ENCODE measurements at places on chromosomes 5 and 9. TPM values are rescaled to one million over a fixed set of nuclear protein-coding genes. Genes with fewer than 3 reads are reported as not detected.

Gene KIAA1958
- 5.1 TPM for total RNA-seq

Gene CARTPT
- total RNA-seq: not detected

Gene CACNA1B
- not detected for total RNA-seq

Gene MELK
- 2.6 TPM for total RNA-seq

Gene ADGRD2
- not detected for total RNA-seq

Gene FOXD4L5
- total RNA-seq: 0.48 TPM

Gene FBN2
- 0.56 TPM for total RNA-seq

Gene TRPM3
- total RNA-seq: 1.9 TPM

Gene C9
- total RNA-seq: 0.12 TPM

Gene SLC6A18
- total RNA-seq: not detected

Gene LHX3
- not detected for total RNA-seq

Gene DRD1
- total RNA-seq: 0.32 TPM

Gene NEK6
- total RNA-seq: 28.4 TPM

Gene TAS2R1
- not detected for total RNA-seq

Gene ADGRV1
- 0.56 TPM for total RNA-seq

Gene CNTNAP3
- 7.7 TPM for total RNA-seq

Gene OR1J4
- not detected for total RNA-seq

Gene ZNF608
- 17.9 TPM for total RNA-seq

- no peak for DNase-seq
Observed at GRCh38 chr5:147507480-147508126, 2.3 kb downstream of the DPYSL3 start.

DNA sequence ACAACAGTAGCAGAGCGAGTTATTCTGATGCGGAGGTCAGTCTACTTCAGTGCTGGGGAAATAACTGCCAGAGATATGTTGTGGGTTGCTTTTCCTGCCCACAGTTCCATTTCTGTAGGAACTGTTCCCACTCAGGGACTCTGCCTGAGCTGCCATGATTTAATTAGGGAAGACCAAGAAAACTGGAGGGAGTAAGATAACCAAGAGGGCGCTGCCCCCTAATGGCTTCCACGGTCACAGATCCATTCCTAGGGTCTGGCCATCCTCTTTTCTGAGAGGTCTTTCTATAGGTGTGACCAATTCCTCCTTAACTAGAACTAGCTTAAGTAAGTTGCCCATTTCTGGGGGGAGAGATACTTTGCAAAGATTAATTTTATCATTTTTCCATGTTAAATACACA lies 125.9 kb downstream of the APBA1 start:
- DNase-seq: no peak

DNA sequence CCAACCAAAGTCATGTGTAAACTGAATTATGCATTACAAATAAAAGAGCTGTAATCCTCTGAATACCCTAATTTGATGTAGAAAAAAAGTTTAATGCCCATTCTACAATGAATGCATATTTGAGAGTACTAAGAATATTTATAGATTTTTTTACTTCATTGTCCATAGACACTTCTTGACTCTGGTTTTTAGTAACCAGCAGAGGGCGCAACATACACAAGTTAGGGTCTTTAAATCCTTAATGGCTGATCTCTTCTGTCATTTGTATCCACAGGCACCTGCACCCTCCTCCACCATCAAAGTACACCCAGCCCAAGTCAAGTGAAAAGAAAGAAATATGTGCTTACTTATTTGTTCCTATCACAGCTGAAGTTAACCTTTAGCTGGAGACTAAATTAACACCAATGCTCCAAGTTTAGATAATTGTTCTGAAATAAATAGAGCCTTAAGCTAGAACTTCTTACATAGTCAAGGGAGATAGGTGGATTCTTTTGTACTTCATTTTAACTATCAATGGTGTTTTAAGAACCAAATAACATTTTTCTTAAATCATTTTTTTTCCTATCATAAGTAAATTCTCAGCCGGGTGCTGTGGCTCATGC lies 524.2 kb upstream of the DAB2 start:
- DNase-seq: peak; percentile 42

GRCh38 chr5:322942-323879 lies 1.7 kb downstream of the AHRR start:
- DNase-seq: no peak

DNA sequence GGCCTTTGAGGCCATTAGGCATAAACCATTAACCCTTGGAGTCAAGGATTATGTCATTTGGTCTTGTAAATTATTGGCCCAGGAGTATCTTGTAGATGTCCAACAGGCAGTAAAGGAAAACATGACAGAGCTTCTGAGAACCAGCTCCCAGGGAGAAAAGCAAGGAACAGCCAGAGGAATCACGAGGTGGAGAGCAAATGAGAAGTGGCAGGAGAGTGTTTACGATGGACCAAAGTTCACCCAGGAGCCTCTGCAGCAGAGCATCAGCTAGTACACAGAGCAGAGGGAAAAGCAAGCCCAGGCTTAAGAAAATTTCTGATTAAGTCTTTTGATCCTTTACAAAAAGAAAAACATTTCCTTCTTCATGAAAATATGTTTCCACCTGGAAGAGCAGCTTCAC lies 206.2 kb downstream of the NDUFS4 start:
- no peak for DNase-seq

GRCh38 chr9:5994493-5994892 lies 20.9 kb downstream of the RANBP6 start:
- no peak for DNase-seq

DNA sequence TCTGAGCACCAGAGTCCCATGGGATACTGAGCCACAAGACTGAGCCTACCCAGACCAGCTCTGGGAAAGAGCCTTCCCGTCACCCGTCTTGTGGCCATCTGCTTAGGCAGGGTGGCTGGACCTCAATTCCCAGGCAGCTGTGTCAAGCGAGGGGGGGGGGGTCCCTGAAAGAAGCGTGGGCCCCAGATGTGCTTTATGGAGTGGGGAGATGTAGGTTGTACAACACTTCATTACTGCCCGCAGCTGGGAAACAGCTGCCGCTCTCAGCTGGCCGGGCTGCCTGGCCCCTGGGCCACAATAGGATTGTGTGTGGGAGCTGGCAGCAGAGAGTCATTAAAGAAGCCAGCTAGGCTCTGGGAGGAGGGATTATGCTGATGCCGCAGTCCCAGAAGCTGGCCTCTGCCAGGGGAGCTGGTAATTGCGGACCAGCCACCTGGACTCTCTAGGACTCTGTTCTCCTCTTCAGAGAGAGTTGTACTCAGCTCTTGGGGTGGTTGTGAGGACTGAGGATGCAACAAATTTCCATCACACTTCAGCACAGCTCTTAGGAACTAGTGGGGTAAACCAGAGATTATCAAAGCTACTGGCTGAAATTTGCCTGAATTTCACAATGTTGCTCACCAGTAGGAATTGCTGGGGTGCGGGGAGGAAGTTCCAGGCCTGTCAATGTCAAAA lies 145.4 kb downstream of the GADD45G start:
- DNase-seq: no peak

GRCh38 chr5:137056676-137057075 lies 442.4 kb downstream of the SPOCK1 start:
- no peak for DNase-seq

- no peak for DNase-seq
Observed at GRCh38 chr5:136090319-136090718, 42.3 kb upstream of the SMAD5 start.

DNA sequence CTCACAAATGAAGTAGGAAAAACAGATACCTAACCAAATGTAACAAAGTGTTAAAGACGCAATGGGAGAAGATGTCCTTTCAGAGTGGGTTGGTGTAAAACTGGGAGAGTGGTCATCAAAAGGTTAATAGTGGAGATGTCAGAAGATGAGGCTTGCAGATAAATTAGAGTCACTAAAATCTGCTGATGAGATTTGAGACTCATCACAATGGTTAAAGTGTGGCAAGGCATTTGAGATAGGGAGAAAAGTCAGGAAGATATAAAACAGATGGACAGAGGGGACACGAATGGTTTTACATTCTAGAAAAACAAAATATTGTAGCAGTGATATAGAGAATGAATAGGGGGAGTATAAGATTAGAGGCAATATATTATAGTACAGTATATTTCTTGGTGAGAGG lies 406.0 kb upstream of the SEMA6A start:
- no peak for DNase-seq

GRCh38 chr5:80165452-80165851 lies 90.4 kb downstream of the SERINC5 start:
- no peak for DNase-seq

GRCh38 chr5:73596705-73597328 lies 29.2 kb upstream of the ARHGEF28 start:
- DNase-seq: no peak

DNA sequence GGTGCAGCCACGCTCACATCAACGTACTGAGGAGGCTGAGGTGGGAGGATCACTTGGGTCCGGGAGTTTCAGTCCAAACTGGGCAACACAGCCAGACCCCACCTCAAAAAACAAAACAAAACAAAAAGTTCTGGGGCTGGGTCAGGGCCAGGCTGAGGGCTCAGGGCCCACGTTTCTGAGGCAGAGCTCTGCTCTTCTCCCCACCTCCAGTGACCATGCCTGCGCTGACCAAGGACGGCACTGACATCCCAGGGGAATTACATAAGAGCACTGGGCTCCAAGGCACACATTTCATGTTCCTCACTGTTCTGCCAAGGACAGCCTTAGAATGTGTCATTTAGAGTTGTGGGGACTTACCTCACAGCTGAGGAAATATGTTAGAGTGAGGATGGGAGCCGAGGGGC lies 40.4 kb upstream of the TESK1 start:
- no peak for DNase-seq

- DNase-seq: no peak
Observed at GRCh38 chr5:81417052-81417451, 23.1 kb upstream of the ACOT12 start.

DNA sequence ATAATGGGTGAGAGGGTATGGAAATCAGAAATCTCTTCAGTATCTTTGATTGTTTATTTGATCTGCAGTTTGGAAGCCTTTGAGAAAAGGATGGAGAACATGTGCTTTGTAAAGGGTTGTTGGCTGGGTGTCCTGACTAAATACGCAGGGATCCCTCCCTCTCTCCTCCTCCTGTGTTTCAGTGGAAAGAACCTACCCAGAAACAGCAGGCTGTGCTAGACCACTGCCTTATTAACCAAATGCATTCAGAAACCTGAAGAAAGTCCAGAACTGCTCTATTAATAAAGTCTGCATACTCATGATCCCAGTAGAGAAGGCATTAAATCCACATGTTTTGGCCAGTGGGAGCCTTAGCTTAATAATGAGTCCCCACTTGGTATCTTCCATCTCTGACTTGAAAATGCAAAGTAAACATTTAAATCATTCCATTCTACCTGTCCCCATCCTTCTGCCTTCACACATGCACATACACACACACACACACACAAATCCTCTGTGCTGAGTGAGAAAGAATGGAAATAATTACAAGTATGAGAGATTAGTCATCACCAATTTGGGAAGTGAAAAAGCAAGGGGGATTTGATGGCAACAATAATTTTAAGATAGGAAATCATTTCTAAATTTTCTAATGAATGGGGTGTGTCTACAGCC lies 10.0 kb upstream of the LECT2 start:
- no peak for DNase-seq

GRCh38 chr5:171830686-171831085 lies 45.1 kb downstream of the SMIM23 start:
- no peak for DNase-seq

DNA sequence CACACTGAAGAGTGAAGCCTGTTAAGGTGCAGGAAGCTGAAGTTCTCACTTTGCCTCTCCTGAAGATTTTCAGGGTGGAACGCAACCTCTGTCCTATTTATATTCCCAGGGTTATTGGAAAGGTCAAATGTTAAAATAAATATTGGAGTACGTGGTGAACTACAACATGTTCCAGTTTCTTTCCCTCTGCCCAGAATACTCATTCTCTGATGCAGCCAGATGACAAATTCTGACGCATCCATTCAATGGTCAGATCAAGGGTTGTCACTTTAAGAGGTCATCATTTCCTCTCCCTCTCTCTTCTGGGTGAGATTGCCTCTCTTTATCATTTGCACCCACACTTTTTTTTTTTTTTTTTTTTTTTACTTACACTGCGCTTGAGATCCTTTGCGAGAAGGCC lies 277.1 kb downstream of the BRINP1 start:
- DNase-seq: no peak

GRCh38 chr5:159735036-159735435 lies 181.2 kb upstream of the ADRA1B start:
- DNase-seq: no peak

- DNase-seq: no peak
Observed at GRCh38 chr5:174529925-174530681, 194.3 kb upstream of the MSX2 start.

DNA sequence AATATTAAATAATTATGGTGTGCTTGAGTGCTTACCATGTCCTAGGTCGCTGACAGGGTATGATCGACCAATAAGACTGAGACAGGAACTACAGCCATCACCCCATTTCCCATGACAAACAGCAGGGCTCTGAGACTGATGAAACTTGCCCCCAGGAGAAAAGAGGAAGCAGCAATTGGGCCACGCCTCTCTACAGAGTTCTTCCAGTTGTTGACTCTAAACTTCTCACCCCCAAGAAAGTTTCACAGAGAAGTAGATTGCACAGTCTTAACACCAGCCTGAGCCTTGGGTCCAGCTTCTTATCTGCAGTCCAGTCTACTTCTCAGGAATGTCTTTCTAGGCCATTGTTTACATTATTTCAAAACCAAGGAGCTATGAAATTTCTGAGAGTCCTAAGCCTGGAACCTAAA lies 182.2 kb upstream of the ANKRD55 start:
- no peak for DNase-seq

GRCh38 chr5:164137095-164137494 lies 631.7 kb downstream of the MAT2B start:
- DNase-seq: no peak

DNA sequence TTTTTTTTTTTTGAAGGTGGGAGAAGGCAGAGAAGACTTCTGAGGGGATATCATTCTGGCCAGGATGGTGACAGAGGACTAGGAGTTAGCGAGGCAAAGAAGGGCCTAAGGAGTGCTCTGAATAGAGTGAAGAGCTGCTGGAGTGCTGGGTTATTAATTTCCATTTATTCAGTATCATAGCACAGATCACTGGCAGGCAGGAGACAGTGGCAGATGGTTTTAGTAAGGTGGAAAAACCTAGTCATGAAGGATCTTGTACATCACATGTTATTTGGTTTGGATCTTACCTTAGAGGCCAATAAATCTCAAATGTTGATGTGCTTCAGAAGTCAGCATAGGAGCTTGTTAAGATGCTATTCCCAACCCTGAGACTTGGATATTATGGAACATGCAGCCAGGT lies 165.5 kb downstream of the TTLL11 start:
- DNase-seq: no peak

GRCh38 chr5:9712506-9712905 lies 82.4 kb upstream of the TAS2R1 start:
- DNase-seq: no peak

DNA sequence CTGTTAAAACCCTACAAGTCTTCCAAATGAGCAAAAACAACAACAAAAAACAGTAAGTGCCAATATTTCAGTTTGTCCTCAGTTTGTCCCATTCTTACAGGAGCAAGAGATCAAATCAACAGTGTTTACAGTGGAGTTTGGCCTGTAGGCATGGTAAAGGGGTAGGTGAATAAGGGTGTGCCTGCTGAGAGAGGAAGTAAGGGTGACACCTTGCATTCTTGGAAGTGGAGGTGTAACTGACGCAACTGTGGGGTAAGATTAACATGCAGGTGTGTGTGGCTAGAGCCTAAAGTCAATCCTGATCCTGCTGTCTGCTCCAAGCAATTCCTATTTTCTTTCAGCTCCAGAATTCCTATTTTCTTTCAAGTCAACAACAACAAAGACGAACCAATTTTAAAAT lies 43.4 kb downstream of the PFDN1 start:
- no peak for DNase-seq

GRCh38 chr9:1747417-1747967 lies 267.7 kb upstream of the SMARCA2 start:
- DNase-seq: no peak

- no peak for DNase-seq
Observed at GRCh38 chr9:136604823-136605525, 57.7 kb upstream of the EGFL7 start.

- no peak for DNase-seq
Observed at GRCh38 chr5:133897431-133897830, 71.0 kb downstream of the C5orf15 start.

Data from omental fat pad (tissue), 4 donors.